Activated CD8-positive, alpha-beta memory T cell treated with anti-CD3 and anti-CD28 coated beads, Interleukin-2, amount 50 U/mL, for 48 hours (primary cell): ENCODE measurements at places on chromosomes 5 and 9.

- DNase-seq = no peak
Observed at GRCh38 chr9:131826966-131827525, 87.2 kb upstream of the RAPGEF1 start.

GRCh38 chr9:24144796-24145195 lies 318.8 kb upstream of the ELAVL2 start:
- no peak for DNase-seq

GRCh38 chr5:171632616-171633015 lies 153.0 kb upstream of the SMIM23 start:
- DNase-seq = no peak

DNA sequence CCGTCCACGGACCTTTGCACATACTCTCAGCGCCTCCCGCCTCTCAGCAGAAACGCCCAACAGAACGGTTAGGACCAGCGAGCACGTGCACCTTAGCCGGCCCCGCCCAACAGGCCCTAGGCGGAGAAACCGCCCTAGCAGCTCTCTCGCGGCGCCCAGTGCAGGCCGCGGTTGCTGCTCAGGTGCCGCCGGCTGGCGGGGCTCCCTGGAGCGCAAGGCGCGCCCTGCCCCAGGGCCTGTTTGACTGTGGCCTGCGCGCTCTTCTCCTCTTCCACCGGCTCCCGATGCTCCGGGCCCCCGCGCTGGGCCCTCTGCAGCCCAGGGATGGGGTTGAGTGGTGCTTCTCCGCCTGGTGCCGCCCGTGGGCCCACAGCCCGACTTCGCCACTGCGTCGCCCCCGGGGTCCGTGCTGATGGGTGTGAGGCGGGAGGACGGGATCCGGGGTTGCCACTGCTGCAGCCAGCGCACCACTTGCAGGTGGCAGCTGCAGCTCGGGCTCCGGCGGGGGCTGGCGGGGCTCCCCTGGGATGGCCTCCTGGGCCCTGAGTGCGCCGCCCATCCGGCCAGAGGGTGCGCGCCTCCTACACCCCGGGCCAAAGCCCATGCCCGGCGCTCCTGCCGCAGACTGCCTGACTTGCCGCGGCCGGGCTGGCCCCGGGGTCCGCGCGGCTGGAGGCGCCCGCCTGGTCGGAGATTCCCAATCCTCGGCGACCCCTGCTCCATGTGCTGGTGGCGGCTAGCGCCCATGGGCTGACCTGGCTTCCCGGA lies 1889.4 kb upstream of the CDH9 start:
- no peak for DNase-seq

GRCh38 chr9:84990416-84990815 lies 320.9 kb downstream of the NTRK2 start:
- DNase-seq = no peak

DNA sequence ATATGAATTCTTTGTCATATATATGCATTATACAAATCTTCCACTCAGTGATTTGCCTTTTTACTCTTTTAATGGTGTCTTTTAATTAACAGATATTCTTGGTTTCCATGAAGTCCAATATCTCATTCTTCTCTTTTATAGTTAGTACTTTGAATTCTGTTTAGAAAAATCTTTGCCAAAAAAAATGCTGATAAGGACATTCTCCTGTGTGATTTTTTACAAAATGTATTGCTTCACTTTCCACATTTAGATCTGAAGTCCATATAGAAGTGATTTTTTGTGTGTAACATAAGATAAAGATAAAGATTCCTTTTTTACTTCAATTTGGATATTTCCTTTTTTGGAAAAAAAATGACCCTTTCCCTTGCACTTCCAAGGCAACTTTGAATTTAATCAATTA lies 50.3 kb downstream of the OTP start:
- DNase-seq = no peak
